ENCODE measurements at places on chromosomes 7 and 10.

- no peak for DNase-seq
Measured at GRCh38 chr10:97961945-97962344, 68.5 kb downstream of the CRTAC1 start.

DNA sequence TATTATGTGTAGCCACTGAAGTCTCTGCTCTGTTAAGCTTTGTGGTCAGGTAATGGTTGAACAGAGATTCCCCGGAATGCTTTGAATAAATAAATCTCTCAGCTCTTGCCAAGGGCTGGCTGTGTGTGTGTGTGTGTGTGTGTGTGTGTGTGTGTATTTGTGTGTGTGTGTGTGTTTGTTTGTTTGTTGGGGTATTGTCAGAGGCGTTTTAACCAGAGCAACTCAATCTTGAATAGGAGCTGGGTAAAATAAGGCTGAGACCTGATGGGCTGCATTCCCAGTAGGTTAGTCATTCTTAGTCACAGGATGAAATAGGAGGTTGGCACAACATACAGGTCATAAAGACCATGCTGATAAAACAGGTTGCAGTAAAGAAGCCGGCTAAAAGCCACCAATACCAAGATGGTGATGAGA lies 256.2 kb upstream of the CACNA2D1 start:
- DNase-seq: no peak

DNA sequence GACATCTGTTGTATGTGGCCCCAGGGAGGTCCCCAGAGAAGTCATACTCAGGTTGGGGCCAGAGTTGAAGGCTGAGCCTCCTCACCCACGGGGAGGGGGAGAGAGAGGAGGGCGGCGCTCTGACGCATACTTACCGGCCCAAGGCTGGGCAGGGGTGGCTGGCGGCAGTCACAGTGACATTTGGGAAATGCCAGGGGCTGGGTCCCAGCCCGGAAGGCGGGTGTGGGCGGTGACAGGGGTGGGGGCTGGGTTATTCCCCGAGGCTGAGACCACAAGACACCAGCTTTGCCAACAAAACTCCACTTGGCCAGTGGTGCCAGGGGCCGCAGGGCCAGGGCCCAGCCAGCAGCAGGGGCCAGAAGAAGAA lies 41.1 kb downstream of the RASGEF1A start:
- DNase-seq: no peak

DNA sequence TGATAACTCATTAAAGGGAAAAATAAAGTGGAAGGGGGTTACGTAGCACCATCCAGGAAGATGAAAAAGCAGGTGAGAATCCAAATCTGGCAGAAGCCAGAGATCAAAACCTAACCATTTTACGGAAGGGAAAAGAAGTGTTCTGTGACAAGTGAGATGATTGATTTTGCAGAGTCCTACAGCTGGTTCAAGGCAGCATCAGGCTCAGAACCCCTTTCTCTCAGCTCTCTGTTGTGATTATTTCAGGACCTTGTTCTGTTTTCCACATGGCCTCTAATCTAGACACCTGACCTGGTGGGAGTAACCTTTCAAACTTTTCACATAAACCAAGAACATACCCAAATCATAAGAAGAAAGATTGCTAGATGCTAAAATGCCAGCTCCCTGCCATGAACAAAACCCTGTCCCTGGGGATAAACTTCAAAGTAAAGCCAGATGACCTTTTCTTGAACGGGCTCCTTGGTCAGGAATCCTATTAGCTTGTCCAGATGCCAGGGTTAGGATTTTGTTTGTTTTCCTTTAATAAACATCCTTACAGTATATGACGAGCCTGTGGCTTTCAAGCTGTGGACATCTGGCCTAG lies 5.9 kb downstream of the DUSP5 start:
- DNase-seq: no peak

- DNase-seq: peak; percentile 46
Measured at GRCh38 chr10:27258838-27259812, 18.5 kb upstream of the ACBD5 start.

GRCh38 chr7:351681-352480 lies 61.9 kb downstream of the FOXL3 start:
- no peak for DNase-seq

DNA sequence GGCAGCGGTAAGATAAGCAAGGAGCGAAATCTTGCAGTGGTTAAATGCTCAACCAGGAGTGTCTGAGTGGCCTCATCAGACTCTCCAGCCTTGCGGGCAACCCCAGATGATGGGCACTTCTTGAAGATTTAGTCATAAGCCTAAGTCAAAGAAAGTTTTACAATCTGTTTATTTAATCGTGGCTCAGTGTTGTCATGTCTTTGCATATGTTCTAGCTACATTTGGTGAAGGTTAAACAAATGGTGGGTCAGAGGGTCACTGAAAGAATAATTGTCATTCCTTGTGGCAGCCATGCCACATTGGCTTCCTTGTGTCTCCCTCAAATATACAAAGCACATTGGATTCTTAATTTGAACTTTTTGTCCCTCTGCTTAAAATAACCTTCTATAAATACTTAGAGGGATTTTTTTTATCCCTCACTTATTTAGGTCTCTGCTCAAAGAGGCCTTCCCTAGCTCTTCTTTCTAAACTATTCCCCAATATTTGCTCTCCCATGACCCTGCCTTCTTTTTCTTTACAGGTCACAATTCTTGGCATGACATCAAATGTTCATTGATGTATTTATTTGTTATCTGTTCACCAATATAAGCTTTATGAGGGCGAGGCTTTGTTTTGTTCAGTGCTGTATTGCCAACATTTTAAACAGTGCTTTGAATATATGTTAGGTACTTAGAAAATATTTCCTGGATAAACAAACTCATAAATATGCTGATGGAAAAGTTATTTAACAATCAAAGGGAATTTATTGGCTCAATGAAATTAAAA lies 68.7 kb downstream of the NEUROD6 start:
- DNase-seq: no peak

GRCh38 chr7:128833148-128833945 lies 3.1 kb downstream of the FLNC start:
- DNase-seq: no peak

DNA sequence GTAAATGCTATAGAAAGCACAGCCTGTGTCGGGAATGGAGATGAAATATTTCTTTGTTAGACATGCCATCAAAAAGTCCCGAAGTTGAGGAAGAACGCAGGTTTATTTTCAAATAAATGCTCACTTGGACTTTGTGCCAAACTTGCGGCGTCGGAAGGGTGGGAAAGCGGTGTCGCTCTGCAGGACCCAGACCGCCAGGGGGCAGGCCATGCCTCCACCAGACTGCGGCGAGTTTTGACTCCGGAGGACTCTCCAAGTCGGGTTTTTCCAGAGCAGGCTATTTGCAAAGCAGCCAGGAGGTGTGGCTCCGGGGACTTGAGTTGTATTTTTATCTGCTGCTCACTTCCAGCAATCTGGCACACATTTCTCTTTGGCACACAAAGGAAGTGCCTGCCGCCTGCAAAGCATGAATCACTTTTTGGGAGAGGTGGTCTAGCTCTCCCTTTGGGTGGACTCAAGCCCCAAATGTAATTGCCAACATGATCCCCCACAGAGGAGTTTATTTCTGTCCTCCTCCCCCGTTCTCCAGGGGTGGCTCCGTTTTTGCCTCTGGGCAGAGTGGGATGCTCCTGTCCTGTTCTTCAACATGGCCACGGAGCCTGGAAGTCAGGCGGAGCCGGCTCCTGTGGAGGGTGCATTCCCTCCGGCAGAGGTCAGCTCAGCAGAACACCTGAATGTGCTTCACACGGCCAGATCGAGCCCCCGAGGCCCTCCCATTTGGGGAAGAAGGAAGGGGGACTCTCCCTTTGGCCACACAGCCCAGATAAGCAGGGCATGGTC lies 82.3 kb upstream of the GPR26 start:
- peak; percentile 70 for DNase-seq

DNA sequence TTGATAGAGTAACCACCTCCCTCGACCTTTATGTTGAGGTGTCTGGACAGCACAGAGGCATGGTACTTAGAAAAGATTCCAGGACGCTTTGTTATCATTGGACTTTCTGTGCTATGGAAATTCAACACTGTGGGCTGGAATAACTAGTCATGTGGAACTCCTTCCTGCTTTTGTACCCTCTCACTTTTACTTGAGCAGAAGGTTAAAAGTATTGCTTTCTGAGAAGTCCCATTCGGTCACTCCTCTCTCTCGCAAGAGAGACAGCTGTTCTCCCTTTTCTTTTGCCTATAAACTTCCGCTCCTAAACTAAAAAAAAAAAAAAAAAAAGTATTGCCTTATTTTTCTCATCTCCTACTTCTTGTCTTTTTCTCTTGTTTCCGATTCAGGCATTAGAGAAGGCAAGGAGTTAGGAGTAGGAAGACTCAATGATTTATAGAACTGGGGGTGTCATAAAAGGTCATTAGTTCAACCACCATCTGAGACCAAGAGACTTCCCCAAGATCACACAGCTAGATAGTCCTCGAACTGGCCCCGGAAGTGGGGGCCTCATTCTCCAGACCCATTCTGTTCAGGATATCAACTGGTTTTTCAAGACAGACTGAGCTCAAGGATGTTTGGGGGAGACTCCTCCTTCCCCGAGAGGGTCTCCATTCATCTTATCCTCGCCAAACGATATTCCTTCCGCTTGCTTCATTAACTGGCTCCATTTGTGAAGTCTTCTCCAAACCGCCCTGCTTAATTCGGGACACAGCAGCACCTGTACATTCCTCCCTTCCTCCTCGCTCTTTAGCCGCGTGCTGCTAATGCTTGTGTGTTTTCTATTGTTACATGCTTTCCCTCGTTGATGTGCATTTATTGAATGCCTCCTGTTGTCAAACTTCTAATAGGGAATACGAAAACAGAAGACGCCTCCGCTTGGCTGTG lies 995 bp upstream of the INPP5F start:
- peak; percentile 56 for DNase-seq

GRCh38 chr10:86709396-86710185 lies 41.3 kb downstream of the LDB3 start:
- DNase-seq: no peak

DNA sequence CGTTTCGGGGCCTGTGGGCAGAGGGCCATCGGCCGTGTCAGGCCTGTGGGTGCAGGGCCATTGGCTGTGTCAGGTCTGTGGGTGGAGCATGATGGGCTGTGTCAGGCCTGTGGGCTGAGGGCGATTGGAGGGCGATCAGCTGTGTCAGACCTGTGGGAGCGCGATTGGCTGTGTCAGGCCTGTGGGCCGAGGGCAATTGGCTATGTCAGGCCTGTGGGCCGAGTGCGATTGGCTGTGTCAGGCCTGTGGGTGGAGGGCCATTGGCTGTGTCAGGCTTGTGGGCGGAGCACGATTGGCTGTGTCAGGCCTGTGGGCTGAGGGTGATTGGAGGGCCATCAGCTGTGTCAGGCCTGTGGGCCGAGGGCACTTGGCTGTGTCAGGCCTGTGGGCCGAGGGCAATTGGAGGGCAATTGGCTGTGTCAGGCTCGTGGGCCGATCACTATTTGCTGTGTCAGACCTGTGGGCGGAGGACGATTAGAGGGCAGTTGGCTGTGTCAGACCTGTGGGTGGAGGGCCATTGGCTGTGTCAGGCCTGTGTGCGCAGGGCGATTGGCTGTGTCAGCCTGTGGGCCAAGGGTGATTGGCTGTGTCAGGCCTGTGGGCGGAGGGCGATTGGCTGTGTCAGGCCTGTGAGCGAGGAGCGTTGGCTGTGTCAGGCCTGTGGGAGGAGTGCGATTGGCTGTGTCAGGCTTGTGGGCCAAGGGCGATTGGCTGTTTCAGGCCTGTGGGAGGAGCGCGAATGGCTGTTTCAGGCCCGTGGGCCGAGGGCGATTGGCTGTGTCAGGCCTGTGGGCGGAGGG lies 54.1 kb downstream of the DYNC2I1 start:
- DNase-seq: no peak

- DNase-seq: no peak
Measured at GRCh38 chr10:76082232-76082631, 650.8 kb downstream of the LRMDA start.

DNA sequence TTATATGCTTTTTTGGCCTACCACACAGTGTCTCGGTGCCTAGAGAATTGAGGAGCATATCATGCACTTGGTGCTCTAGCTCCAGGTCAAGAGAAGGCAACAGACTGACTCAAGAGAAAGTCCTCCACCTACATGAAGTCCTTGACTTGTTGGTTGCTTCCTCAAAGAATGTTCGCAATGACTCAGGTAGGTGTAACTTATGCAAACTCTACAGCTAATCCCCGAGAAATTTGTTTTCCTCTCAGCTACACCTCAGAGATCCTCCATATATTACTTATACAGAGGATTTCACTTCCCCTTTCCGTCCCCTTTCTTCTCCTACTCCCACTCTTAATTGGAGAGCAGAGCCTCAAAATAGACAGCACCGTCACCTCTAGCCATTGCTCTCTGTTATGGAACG lies 1013.1 kb downstream of the KCNMA1 start:
- peak; percentile 37 for DNase-seq

DNA sequence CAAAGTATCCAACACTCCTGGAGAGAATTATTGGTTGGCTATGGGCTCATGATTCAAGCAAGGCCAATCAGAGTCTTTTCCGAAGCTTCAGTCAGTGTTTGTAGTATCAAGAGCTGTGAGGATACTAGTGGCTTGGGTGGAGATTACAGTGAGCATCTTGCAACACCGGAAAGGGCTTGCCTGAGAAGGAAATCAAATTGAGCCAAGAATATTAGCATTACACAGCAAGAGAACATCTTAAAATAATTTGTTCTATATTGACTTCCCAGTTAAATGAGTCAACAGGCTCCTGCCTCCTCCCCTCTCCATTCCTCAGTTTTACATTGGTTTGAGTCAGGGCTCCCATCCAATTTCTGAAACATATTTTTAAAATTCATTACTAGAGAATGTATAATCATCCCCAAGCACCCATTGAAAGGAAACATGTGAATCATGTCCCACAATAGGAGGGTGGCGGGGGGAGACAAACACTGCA lies 127.4 kb downstream of the ELAPOR2 start:
- no peak for DNase-seq

- DNase-seq: no peak
Measured at GRCh38 chr10:111072232-111072631, 4.6 kb upstream of the ADRA2A start.

All from GM13977 (cell line).